ENCODE measurements at places on chromosomes 6 and 20.

DNA sequence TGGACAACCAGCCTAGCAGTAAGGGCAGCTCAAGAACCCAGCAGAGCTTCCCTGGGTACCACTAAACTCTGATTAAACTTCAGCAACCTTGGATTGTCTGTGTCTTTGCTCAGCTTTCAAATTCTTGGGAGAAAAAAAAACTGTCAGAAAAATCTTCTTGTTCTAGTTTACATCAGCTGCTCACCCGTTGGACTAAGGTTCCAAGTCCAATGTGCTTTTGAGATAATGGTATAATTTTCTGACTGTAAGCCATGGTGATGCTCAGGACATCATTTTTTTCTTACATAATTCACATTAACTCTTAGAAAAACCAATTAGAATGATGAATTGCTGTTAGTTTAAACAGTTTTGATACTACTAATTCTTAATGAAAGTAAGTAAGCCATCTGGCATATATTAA, 145.8 kb downstream of the COL9A1 start:
- no peak for DNase-seq

GRCh38 chr6:130679684-130680083, 147.5 kb upstream of the SMLR1 start:
- no peak for DNase-seq

- DNase-seq = no peak
These were observed 214.5 kb downstream of the BCKDHB start for GRCh38 chr6:80321011-80321410.

DNA sequence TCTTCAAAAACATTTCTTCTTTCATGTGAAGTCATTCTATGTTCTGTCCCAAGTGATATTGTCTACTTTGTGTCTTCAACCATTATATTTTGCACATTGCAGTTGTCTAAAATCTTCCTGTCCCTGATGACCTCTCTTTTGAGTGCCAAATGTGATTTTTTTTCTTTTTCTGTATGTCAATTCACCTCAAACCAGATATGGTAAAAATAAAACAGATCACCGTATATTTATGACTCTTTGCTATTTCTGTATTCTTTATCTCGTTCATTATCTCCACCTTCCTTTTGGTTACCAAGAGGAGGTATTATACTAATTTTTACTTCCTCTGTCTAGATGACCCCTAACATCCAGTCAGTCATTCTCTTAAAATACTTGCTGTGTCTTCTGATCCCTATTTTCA, 165.2 kb downstream of the GRIK2 start:
- no peak for DNase-seq

- no peak for DNase-seq
These were observed 229.4 kb downstream of the ANKRD60 start for GRCh38 chr20:57998981-57999464.

DNA sequence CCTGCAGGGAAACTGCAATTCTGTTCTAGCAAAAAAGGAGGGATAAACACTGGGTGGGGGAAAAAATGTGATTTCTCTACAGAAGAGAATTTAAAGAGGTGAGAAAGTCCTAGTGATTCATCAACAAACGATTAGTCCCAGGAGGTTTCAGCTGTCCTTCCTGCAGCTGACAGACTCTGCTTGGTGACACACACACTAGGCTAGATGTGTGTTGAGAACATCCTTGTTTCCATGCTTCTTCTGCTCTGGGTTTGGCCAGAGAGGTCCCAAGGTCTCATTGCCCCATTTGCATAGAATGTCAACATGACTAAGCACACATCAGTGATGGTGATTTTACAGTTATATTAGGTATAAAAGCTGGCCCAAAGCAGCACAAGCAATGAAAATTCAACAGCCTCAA, 258.3 kb downstream of the NFATC2 start:
- no peak for DNase-seq

DNA sequence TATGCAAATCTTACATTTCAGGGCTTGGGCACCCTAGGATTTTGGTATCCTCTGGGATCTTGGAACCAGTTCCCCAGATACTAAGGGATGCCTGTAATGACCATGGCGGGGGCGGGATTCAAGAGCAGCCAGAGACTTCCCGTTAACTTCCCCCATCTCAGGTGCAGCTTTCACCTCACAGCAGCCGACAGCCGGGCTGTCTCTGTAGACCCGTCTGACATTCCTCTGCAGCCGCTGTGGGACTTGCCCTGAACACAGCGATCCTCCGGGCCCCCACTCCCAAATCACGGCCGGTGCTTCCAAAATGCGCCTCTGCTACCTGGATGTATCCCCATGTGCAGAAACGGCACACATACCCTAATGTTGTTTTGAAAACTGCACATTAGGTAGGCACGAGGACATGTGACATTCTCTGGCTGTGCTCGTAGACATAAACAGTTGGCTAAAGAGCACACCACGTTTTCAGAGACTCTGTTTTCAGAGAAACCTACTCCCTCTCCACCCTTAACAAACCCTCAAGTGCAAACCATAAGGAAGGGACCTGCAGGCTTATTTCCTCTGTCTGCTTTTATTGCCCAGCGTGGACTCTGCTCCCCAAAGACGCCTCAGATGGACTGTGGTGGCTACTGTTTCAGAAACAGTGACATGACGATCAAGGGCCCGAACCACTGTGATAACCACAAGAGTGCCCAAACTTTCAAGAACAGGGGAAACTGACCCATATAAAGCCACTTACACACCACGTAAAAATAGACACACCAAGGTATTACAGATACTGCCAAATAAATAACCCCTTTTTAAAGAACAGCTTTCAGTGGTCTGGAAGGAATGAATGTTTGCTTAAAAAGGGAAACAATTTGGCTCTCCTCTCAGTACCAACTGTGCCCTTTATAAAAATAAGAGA, 72.9 kb upstream of the FOXC1 start:
- no peak for DNase-seq

- DNase-seq = no peak
These were observed 155.1 kb downstream of the SLC24A3 start for GRCh38 chr20:19367591-19367990.

GRCh38 chr6:130744576-130745366, 82.4 kb upstream of the SMLR1 start:
- DNase-seq = no peak

GRCh38 chr20:63394069-63394919, 33.1 kb upstream of the CHRNA4 start:
- no peak for DNase-seq

DNA sequence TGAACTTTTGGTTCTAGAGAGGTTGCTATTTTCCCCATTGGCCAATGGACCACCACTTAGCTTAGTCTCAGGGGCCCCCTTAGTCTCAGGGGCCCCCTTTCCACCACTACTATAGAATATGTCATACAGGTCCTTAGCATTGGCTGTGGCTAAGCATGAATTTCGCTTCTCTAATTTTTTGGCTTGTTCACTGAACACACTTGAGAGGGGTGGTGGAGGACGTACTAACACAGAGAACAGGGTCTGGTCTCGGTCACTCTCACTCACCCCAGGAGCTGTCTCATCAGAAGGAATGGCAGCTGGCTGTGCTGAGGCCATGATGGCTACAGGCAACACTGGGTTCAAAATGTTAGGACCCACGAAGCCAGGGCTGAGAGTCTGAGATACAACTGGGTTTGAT, 30.3 kb downstream of the ZNF318 start:
- no peak for DNase-seq

DNA sequence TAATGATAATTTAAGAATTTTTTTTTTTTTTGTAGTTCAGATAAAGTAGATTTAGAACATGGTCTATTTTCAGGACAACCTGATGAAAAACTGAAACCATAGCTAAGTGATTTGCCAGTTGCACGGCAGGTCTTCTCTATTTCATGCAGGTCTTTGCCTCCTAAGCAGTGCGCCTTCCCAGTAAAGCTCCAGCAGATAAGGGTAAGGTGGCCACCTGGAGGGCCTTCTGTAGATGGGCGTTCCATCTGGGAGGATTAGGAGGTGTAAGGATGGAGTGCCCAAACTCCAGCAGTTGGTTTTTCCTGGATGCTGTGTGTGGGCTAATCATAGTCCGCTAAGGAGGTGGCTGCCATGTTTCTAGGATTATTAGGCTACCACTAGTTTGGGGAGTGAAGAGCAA, 107.1 kb downstream of the ARID1B start:
- DNase-seq = no peak

DNA sequence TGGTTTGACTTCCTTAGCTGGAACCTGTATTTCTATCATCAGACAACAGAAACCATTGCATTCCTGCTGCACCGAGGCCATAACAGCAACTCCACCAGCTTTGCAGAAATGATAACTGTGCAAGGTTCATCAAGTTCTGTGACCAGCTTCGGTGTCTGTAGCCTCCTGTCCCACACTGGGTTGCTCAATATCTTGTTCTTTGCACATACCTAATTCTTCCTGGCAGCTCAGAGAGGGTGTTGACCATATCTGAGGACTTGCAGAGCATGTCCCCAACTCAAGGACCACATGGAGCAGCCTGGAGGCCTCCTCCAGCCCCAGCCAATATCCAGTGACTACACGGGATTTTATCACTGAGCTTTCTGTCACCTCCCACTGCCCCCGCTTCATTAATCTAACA, 59.3 kb upstream of the SCAF8 start:
- DNase-seq = no peak

DNA sequence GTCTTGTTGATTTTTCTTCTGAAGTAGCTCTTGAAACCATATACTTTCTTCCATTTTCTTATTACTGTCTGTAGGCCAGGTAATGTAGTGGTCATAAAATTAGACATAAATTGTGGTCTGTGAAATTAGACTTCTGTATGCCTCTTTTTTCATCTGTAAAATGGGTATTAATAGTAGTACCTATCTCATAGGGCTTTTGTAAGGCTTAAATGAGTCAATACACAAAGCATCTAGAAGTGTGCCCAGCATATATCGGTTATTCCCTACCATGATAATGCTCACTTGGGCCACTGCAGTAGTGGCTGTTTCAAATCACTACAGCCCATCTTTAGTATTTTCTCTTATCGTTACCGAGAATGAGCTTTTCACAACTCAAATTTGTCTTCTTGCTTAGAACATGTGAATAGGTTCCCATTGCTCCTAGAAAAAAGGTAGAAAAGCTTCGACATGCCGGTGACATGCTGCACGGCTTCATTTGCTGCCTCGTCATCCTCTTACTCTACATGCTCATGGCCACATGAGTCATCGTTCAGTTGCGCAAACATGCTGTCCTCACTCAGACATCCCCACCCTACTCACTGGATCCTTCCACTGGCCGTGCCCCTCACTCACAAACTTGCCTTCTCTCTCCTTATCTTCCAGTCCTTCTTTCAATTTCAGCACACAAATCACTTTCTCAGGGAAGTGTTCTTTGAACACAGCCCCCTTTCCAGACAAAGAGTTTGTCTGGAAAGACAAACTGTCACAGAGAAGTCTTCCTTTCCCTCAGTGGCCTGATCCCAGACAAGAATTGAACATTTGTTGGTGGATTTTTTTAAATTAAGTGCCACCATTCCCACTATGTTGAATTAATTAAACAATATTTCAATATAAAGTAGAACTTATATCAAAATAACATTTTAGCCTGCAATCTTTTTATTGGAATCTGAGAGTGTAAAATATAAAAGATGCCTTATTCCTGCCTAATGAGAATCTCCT, 32.2 kb upstream of the ERVFRD-1 start:
- no peak for DNase-seq

- DNase-seq = no peak
These were observed 17.6 kb upstream of the HLA-F start for GRCh38 chr6:29705389-29706231.

- DNase-seq = no peak
These were observed 167.3 kb upstream of the GMDS start for GRCh38 chr6:2412731-2413130.

GRCh38 chr6:106757267-106757666, 127.9 kb downstream of the QRSL1 start:
- no peak for DNase-seq

GRCh38 chr20:26218301-26218700, 521.6 kb upstream of the ZNF337 start:
- DNase-seq = no peak

- DNase-seq = no peak
These were observed 15.1 kb upstream of the BAK1 start for GRCh38 chr6:33595001-33595846.

DNA sequence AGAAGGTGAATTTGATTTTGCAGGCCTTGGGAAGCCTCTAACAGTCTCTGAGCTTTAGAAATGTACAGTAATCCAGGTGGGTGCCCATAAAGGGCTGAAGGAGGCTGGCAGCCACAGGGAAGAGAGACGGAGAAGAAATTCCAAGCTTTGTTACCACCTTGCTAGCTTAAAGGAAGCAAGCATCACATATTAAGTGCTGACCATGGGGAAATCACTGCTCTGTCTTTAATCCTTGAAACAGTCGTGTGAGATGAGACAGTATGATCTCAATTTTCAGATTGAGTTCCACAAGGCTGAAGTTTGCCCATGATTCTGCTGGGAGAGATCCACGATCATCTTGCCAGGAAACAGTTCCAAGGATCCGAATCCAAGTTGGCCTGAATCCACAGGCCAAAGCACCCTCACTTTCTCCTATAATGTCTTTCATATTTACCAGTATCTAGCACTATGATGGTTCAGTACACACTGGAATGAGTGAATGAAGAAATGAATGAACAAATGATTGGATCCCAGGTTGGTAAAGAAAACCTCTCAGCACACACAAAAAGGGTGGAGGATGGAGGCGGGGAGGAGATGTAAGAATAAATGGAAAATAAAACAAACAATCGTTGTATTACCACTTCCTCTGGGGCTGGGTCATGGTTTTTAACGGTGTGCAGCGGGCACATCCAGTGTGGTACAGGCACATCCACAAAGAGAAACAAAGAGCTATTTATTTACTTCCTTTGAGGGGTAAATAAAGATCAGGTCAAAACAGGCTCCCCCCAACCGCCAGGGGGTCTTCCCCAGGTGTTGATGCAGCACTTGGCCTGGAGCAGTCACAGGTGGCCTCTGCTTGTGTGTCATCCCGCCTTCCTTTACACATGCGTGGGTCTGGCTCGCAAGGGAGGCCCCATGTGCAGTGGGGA, 28.2 kb upstream of the TAF8 start:
- DNase-seq = peak; percentile 50

DNA sequence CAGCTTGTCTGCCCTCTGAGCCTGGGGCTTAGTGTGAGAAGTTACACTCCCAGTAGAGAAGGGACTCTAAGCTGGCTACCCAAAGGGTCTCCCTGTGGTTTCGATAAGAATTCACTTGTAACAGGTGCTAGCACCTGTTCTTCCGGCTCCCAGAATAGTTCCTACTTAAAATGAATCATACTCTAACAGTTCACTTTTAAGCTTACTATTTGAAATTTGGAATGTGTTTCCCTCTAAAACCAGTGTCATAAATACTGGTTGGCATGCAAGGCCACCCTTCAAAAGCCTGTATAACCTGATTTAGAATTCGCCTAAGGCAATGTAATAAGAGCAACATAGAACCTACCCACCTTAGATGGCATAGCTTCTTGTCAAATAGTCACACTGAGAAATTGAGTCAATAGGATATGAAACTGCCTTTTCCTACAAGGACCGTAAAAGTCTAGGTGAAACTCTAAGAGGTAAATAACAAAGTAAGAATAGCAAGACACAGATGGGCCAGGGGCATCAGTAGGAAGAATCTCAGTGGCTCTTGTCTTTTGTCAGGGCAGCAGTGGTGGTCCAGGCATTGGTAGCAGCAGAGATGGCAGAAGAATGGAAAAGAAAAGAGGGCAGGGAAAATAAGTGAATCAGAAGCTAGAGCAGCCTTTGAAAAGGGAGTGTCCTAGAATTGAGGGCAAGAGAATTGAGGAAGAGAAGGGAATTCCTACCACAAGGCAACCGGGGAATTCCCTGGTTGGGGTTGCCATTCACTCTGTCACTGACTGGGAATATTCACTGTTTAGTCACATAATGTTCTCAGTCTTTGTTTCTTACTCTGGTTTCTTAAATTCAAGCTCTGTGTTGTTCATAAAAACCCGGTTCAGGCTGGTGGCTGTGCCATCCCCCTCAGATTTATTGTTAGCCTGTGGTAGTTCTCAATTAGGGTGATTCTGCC, 91.5 kb downstream of the HIVEP2 start:
- no peak for DNase-seq

GRCh38 chr6:37705239-37706051, 7.8 kb upstream of the MDGA1 start:
- DNase-seq = peak; percentile 66
